Glomerular endothelial cell (primary cell): ENCODE measurements at places on chromosomes 16 and 17.

- no peak for DNase-seq
Observed at GRCh38 chr17:78675836-78676235, 98.6 kb upstream of the DNAH17 start.

DNA sequence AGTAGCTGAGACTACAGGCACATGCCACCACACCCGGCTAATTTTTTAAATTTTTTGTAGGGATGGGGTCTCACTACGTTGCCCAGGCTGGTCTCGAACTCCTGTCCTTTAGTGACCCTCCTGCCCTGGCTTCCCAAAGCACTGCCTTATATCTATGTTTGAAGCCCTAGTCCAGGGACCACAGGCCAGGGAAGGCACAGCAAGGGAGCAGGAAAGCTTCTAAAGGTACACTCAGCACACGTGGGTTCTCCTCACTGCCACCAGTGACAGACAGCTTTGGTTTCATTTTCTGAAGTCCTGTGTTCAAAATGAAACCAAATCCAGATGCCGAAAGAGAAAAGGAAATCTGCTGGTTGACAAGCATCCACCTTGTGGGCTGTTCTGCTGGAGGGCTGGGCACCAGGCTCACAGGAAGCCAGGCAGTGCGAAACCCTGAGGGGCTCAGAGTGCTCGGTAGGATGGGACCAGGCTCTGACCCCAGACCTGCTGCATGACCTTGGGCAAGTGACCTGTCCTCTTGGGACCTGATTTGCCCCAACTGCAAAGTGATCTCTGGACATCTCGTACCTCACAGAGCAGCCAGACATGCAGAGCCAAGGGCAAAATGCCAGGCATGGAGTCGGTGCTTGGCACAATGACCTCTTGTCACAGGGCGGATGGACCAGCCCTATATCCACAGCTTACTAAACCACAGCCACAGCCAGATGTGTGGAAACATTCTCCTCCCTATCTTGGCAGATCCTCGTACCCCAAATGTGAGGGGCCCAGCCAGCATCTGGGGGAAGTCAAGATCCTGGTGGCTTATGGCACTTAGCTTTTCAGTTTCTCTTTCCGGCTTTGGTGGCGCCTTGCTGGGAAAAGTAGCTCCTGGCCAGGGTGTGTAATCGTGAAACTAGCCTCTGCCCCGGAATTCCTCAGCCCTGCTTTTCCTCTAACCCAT is 2.8 kb upstream of the SOCS1 start:
- no peak for DNase-seq

GRCh38 chr16:80725566-80726162 is 78.7 kb downstream of the CDYL2 start:
- no peak for DNase-seq

DNA sequence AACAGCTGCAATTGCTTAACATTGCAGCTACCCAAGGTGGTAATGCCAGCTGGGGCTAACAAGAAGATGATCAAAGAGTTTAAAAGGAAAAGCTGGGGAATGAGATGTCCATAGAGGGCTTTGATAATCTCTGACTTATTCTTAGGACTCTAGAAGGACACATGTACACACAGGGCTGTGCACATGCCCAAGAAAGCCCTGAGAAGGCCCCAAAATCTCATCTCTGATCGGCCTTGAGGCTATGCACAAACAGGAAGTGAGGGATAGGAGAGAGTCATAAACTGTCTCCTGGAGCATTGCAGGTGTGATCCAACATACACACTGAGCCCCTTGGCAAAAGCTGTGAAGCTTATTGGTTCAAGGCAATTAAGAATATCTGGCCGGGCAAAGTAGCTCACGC is 17.2 kb upstream of the RABEP1 start:
- no peak for DNase-seq

- no peak for DNase-seq
Observed at GRCh38 chr17:75892556-75893224, 4.1 kb downstream of the TRIM65 start.

GRCh38 chr17:19752216-19753050 is 4.3 kb upstream of the ALDH3A1 start:
- no peak for DNase-seq
